ENCODE measurements at places on chromosomes 3 and 15. TPM values are rescaled to one million over a fixed set of nuclear protein-coding genes. Genes with fewer than 3 reads are reported as not detected.

Gene RBP2
- polyA plus RNA-seq = not detected

Gene LRRC31
- polyA plus RNA-seq = not detected

Gene THPO
- polyA plus RNA-seq = 2.5 TPM

Gene DNASE1L3
- 0.61 TPM for polyA plus RNA-seq

Gene FAM81A
- polyA plus RNA-seq = 0.49 TPM

Gene ACAP2
- 19.4 TPM for polyA plus RNA-seq

Gene SLC51A
- 7.8 TPM for polyA plus RNA-seq

Gene P2RY1
- polyA plus RNA-seq = 4.1 TPM

Gene RFTN1
- polyA plus RNA-seq = 22.2 TPM

Gene ZMAT3
- 5.6 TPM for polyA plus RNA-seq

Gene SOX2
- 0.18 TPM for polyA plus RNA-seq

Gene XCR1
- polyA plus RNA-seq = 0.35 TPM

Gene CCDC9B
- 22.2 TPM for polyA plus RNA-seq
